ENCODE measurements at places on chromosomes 12 and 14.
A peak's percentile ranks its signal among the peaks of the same experiment; 100 is the strongest.

DNA sequence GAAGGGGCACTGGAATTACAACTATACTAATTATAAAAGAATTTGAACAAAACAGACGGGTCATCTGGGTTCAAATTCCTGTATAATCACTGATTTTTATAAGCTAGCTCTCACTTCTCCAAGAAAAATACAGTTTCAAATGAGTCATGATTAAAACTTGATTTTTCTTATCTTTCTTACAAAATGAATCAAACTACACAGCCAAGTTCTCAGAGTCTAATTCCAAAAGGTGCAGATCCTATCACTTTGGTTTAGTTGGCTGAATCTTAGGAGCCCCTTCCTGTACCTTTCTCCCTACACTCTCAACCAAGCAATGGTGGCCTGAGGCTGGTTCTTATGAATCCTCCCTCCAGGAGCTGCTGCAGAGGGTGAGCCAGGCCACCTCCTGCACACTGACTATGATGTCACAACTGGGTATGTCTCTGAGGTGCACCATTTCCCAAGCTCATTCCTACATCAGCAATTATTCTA is 43.8 kb upstream of the BMP4 start:
- DNase-seq, result no peak

DNA sequence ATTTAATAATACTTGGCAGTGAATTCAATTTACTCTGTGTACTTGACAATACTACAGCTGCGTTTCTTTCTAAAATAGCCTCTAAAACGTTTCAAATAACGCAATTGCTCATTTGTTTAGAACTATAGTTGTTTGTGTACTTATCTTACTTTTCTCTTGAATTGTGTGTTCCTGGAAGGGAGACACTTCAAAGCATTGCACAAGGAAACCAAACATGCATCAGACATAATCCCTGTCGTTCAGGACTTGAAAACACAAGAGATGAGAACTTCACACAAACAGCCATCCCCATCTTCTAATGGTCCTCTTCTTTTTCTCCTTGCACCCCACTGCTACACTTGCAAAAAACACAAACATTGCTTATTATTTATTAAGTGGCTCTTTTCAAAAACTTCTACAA is 38.5 kb downstream of the PTGER2 start:
- DNase-seq, result no peak

DNA sequence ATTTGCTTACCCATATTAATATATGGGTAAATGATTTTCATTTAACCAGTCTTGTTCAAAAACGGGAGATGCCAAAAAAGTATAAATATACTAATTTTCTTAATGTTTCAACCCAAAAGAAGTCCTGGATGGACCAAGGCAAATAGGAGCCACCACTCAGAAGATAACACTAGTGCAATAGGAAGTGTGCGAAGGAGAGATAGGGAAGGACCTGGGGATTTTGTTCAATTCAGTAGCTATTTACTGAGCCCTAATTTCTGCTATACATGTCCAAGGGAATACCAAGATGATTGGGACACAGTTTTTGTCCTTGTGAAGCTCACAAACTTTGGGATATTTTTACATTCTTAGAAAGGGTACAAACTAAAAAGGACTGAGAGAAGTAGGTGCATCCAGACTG is 1.5 kb downstream of the CMAS start:
- no peak for DNase-seq

- no peak for DNase-seq
Measured at GRCh38 chr12:112473056-112473455, 54.3 kb downstream of the PTPN11 start.

GRCh38 chr12:98470469-98471082 is 44.8 kb upstream of the TMPO start:
- no peak for DNase-seq

DNA sequence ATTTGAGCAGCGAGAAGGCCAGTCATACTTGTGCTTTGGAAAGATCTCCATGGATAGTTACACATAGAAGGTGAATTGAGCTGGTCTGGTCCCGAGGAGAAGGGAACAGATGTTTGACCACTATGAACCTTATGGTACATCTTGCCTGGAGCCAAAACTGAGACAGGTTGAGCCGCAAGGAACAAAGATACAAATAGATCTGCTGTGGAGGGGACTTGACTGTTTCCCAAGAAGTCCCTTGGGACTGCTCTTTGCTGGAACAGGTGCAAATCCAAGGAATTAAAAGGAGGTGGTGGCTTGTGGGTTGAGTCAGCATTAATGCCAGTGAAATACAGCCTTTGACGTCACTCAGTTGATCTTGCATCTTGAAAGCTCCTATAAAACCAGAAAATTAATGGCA is 68.8 kb upstream of the PRIMA1 start:
- DNase-seq, result no peak

DNA sequence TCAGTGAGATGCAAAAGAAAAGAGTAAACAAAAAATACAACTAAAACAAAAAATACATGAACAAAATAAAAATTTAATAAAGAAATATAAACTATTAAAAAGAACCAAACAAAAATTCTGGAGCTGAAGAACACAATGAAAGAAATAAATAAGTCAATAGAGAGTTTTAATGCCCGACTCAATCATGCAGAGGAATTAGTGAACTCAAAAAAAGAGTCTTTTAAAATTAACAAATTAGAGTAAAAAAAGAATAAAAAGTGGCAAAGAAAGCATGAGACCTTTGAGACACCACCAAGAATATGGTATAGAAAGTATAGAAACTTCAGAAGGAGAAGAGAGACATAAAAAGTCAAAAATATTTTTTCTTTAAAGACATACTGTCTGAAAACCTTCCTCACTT is 2.6 kb upstream of the KLRC1 start:
- DNase-seq, result no peak

- peak; percentile 53 for DNase-seq
Measured at GRCh38 chr14:105487449-105487985, 831 bp downstream of the CRIP1 start.

- DNase-seq, result no peak
Measured at GRCh38 chr12:44193281-44193680, 357.4 kb downstream of the TMEM117 start.

GRCh38 chr12:53268630-53269562 is 797 bp downstream of the ESPL1 start:
- DNase-seq, result no peak

DNA sequence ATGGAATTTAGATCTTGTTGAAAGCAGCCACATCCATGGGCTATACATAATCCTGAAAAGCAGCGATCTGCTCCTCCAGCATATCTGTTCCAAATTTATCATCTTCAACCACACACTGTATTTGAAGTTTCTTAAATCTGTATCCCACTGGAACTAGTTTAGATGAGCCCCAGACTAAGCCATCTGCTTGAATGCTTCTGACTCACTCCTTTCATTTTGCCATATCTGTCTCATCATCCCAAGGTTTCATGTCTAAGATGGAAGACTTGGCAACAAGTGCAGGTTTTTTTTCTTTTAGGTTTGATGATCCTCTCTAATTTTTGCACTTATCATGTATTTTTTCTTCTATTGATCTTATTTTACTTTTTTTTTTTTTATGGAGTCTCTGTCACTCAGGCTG is 54.4 kb upstream of the TMEM263 start:
- no peak for DNase-seq

DNA sequence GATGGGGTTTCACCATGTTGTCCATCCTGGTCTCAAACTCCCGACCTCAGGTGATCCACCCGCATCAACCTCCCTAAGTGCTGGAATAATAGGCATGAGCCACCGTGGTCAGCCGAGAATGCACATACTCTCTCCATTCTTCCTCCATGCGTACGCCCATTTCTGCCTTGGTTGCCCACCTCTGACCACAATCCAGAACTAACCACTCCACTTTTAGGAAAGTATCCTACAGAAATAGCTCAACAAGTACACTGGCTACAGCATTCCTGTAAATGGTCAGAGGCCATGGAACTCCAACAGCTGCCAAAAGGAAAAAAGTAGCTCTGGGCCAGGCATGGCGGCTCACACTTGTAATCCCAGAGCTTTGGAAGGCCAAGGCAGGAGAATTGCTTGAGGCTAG is 60.7 kb downstream of the IRF2BPL start:
- DNase-seq, result no peak

DNA sequence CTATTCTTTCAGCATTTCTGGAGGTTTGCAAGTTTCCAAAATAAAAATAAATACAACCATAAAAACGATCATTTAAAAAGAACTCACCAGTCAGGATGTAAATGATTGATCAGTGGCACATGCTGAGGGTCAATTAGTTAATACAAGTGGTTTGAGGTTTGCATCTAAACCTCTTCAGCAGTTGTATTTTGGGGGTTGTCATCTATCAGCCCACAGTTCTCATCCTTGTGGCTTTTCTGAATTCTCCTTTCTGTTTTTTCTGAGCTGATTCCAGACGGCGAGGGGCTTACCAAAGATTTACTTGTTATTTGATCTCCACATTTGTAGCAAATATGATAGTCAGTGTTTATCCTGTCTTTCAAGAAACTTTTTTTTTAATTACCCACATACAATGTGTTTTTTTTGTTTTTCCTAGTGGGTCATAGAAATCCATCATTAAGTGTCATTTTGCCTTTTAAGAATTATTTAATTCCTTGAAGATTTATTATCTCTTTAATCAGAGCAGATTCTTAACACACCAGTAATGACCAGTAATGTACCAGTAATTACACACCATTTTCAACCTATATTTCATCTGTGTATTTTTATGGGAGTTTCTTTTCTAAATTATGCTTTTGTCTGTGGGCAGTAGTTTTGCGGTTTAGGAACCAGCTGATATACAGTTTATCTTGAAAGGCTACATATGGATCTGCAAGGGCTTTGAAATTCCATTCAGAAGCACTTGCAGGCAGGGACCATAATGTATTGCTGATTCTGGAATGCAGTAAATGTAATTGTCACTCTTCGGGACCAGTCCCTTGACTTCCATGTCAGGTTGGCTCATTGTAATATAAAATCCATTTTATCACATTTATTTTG is 56.3 kb upstream of the DAAM1 start:
- DNase-seq, result no peak

- no peak for DNase-seq
Measured at GRCh38 chr12:50739611-50740010, 24.3 kb upstream of the ATF1 start.

DNA sequence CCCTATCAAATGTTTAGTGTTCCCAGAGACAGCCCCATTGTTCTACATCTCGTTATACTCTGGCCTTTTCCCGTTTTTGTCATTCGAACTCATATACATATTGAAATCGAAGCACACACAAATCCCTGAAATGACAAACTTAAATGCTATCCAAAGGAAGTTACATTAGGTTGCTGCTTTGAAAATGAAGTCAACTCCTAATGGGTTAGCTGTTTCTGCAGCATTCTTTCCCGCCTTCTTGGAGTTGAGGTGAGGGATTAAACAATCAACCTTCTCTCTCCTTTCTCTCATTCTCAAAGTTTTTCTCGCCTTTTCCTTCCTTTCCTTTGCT is 642 bp upstream of the PHC1 start:
- DNase-seq, result no peak

- no peak for DNase-seq
Measured at GRCh38 chr14:57420986-57421385, 30.6 kb downstream of the NAA30 start.

GRCh38 chr12:96623155-96623554 is 133.8 kb downstream of the CFAP54 start:
- no peak for DNase-seq

DNA sequence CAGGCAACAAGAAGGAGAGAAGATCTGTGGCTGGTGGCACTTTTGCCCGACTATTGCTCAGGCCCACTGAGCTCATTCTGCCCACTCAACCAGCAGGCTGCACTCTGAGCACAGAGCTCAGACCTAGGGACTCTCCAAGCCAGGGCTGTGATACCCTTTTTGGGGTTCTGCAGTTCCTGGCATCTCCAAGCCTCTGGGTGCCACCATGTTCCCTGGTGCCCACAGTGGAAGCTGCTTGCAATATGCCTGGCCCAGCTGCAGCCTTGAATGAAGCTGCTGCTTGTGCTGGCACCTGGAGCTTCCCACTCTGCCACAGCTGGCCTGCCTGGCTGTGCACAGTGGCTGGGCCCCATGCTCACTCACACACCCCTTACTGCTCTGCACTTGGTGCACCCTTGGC is 236.1 kb downstream of the ADGRD1 start:
- DNase-seq, result no peak

DNA sequence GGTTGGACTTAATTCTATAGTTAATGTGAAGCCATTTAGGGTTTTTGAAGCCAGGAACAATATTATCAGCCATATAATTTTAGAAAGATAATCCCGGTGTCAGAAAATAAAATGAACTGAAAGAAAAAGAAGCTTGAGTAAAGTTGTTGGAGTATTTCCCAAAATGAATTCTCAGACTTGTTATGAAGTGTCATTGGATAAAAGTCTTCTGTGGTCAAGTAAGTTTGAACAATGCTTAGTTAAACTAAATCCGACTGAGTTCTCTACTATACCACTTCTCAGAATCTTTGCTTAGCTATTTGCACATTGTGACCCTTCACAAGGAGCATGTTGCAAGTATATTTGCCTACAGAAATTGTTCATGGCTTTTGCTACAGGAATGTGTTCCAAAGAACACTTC is 17.5 kb upstream of the FLRT2 start:
- no peak for DNase-seq

- no peak for DNase-seq
Measured at GRCh38 chr12:28884904-28885679, 264.0 kb upstream of the FAR2 start.

DNA sequence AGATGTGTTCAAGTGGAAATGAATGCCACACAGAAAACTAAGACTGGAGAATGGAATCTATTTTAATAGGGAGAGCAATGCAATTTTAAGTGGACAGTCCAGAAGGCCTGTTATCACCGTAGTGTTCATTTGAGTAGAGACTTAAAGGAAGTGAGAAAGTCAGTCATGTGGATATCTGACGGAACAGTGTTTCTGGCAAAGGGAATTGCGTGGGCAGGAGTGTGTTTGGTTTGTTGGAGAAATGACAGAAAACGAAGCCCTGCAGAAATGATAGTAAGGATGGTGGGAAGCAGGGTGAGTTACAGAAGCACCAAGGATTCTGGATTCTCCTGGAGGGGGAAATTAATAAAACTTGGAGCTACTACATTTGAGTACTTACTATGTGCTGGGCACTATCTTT is 776.6 kb downstream of the MED13L start:
- no peak for DNase-seq

DNA sequence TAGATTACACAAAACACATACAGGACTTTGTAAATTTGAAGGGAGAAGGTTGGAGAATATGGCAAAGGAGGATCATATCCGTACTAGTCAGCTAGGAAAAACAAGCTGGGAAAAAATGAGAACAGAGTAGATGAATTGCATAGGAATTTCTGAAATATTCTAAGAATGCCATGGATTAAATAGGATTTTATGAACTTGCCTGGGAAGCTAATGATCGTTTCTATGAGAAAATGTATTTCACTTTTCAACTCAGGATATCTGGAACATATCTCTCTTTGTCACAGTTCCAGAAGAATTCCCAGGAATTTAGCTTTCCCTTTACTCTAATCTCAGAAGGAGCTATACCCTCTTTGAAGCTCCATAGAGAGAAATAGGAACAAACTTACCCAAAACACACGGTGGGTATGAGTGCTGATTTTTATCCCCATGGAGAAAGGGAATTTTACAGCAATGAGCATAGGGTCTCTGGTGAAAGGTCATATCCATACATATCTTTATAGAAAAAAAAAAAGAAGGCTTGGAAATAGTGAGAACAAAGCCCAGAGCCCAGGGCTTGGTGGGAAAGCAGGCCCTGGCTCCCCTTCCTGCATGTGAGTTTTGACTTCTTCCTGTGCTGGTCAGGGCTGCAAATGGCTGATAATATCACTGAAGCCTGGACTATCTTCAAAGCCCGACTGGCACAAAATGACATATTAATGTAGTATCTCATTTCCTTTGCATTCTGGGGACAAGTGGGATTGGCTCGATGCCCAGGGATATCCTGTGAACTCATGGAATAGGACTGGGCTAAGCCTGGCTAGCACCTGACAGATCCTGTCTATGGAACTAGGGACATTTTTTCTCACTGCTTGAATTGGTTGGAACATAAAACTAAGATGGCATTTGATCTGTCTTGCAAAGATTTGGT is 136.3 kb downstream of the AEBP2 start:
- DNase-seq, result no peak

All from stimulated activated CD8-positive, alpha-beta memory T cell treated with anti-CD3 and anti-CD28 coated beads, Interleukin-4, amount 100 ng/mL, for 1 hour (primary cell).